ENCODE measurements at places on chromosomes 13 and 19.
A peak's percentile ranks its signal among the peaks of the same experiment; 100 is the strongest.

GRCh38 chr19:47377208-47377701 is 28.1 kb downstream of the DHX34 start:
- no peak for DNase-seq

GRCh38 chr19:41795031-41795461 is 1.3 kb upstream of the CEACAM3 start:
- DNase-seq = peak; percentile 44

GRCh38 chr19:45404557-45405434 is at the start of gene PPP1R13L:
PPP1R13L (minus strand) TSS chr19:45405069; CDS start chr19:45398318, 6,751 bp downstream.
- peak; percentile 74 for DNase-seq

GRCh38 chr19:40084948-40085347 is 5.8 kb downstream of the ZNF780A start:
- DNase-seq = no peak

DNA sequence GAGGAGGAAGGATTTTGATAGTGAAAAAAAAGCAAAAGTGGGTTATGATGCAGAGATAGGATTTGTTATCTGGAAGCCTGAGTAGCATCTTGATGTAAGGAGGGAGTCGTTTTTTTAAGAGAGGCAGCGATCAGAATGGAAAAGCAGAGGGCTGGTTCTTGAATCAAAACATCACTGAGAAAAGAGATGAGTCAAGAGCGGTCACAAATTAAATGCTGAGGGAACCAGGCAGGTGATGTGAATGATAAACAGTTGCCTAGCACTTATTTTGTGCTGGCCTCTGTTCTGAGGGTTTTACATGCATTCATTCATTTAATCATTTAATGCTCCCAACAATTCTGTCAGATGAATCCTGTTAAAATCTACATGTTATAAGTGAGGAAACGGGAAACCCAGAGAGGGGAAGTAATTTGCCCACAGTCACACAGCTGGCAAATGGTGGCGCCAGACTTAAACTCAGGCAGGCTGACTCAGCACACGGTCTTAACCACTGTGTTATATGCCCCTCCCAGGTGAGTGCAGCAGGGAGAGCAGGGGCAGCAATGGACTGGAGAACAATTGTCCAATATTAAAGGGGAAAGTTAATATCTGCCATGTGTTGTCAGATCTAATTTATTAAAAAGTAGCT is 21.4 kb downstream of the SIGLECL1 start:
- DNase-seq = no peak

DNA sequence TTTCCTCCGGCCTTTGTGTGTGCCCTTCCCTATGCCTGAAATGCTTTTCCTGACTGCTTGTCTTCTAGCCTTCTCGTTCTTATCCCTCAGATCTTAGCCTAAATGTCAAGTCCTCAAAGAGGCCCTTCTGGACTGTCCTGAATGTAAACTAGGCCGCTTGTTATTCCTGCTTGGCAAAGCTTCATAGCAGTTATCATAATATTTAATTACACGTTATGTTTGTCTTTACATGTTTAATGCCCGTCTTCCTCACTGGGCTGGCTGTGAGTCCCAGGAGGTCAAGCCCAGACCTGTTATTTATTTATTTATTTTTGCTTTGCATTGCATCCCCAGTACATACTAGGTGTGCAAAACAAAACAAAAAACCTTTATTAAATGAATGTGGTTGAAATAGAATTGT is 62.7 kb downstream of the SIPA1L3 start:
- no peak for DNase-seq

DNA sequence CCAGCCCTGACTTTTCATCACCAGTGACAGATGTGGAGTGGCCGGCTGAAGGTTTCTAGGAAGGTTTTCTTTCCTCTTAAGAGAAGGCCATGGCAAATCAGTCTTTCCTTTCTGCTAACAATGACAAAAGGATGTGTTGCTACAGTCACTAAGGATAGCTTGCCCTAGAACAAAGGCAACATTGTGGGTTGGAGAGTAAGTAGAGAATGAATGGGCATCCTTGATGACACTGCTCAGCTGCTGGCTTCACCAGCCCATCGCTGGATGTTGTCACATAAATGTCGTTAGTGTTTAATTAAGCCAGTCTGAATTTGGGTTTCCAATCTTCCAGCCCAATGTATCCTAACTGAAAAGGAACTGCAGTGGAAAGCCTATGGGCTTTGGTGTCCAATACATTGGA is 168.4 kb downstream of the ZIC5 start:
- no peak for DNase-seq

GRCh38 chr13:98447881-98448641 is 128.8 kb downstream of the STK24 start:
- no peak for DNase-seq

DNA sequence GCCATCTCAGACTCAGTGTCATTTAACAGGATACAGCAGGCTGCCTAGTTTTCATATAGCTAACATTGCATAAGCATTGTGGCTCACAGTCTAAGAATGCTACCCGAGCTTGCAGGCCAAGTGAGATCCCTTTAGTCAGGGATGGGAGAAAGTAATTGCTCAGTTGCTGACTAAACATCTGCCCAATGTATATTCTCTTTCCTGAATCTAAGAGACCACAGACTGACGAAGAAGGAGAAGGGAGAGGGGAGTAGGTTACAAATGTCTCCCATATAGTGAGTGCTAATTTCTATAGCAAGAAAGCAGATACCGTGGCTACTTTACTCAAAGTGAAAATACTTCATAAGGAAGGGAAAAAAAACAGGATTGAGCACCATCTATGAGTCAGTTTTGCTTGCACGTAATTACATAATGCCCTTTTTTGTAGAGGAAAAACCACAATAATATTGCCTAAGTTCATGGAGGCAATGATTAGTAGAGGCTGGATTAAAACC is 453.9 kb downstream of the COG6 start:
- DNase-seq = peak; percentile 44

GRCh38 chr13:106475852-106476251 is 59.6 kb downstream of the EFNB2 start:
- DNase-seq = no peak

GRCh38 chr19:49128545-49129237 is 9.3 kb downstream of the PPFIA3 start:
- no peak for DNase-seq

GRCh38 chr19:6713773-6714692 is 6.4 kb downstream of the C3 start:
- DNase-seq = no peak

GRCh38 chr19:36059180-36059910 is 4.6 kb downstream of the WDR62 start:
- no peak for DNase-seq

- DNase-seq = no peak
Observed at GRCh38 chr19:31066385-31066784, 282.9 kb downstream of the TSHZ3 start.

DNA sequence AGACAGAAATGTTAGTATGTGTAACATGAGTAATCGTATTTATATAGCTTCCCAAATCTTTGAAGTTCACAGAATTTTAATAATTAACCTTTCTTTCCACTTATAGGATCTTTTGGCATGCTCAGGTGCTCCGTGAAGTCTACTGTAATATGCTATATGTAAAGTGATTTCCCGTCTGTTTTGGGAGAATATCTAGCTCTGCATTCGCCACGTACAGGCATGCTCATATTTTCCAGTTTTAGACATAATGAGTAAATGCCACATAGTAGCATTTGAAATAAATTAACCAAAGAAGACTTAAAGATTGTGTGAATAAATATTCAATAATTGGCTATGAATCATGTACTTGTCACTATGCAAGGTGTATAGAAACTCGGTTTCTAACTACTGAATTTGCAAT is 189.0 kb upstream of the CSNK1A1L start:
- DNase-seq = no peak

DNA sequence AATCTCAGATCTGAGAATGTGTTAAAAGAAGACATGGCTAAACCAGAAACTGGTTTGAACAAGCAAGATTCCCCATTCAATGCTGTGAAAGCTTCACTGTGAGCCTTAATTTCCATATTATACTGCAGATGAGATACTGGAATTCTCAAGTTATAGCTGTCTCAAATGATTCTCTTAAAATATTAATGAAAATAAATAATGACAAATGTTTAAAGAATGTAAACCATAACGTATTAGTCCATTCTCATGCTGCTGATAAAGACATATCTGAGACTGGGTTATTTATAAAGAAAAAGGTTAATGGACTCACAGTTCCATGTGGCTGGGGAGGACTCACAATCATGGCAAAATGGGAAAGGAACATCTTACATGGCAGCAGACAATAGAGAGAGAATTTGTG is 667.8 kb downstream of the SLITRK1 start:
- DNase-seq = no peak

- DNase-seq = no peak
Observed at GRCh38 chr19:2070436-2070827, 19.4 kb upstream of the MKNK2 start.

GRCh38 chr19:50419022-50419579 is 363 bp downstream of the SPIB start:
- DNase-seq = no peak

- no peak for DNase-seq
Observed at GRCh38 chr13:98721825-98722510, 30.5 kb downstream of the SLC15A1 start.

DNA sequence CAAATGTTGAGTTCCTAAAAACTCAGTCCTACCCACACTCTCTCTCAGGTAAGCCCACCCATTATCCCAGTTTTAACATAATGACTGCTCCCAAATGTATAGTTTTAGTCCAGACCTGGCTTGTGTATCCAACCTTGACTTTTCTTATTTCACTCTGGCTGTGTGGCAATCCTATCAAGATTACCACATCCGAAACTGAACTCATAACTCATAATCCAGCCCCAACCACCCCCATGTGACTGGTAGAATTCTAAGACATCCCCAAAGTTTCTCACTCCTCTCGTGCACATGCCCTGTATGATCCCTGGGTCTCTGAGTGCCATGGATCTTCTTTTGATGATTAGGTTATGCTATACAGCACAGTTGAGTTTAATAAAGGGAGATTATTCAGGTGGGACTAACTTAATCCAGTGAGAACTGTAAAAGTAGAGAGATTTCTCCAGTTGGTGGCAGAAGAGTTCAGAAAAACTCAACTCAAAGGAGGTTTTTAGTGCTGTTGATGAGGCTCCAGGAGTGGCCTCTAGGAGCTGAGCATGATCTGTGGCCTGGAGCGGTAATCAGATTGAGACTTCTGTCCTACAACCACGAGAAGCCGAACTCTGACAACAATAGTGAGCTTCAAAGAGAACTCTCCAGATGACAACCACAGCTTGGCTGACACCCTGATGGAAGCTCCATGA is 413.4 kb downstream of the ZNF536 start:
- no peak for DNase-seq

GRCh38 chr13:27783111-27783510 is 9.2 kb upstream of the GSX1 start:
- DNase-seq = no peak

- peak; percentile 61 for DNase-seq
Observed at GRCh38 chr19:17289489-17289888, 7.8 kb downstream of the ANKLE1 start.

GRCh38 chr19:41189425-41190065 is 3.5 kb upstream of the CYP2S1 start:
- DNase-seq = no peak

DNA sequence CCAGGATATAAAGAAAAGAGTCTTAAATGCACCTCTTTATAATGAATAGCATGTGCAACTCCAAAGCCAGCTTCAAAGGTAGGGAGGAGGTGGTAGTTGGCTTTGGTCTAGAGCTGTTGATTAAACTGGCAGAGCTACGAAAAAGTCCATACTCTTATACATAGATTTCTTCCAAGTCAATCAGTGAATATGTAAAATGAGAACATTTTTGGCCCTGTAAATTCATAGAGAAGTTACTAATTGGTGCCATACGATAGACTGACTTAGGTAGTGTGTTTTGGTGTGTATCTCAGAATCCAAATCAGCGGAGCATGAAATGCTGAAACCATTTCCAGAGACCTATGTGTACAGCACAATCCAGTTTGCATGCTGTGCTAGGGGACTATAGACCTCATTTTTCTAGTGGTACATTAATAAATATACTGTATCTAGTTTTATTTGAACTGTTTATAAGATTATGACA is 17.1 kb upstream of the DPY19L3 start:
- no peak for DNase-seq
